Activated CD4-positive, alpha-beta T cell treated with anti-CD3 and anti-CD28 coated beads, Interleukin-2, amount 10 ng/mL, durations not matched to agents 24 days and 14 days (primary cell): ENCODE measurements at places on chromosomes 6 and 20. TPM values are rescaled to one million over a fixed set of nuclear protein-coding genes. Genes with fewer than 3 reads are reported as not detected.

The LAMA2 gene
- total RNA-seq: 0.47 and 0.64 TPM in 2 replicates

The ZNF165 gene
- 0.26 and 0.47 TPM in 2 replicates for total RNA-seq

DNA sequence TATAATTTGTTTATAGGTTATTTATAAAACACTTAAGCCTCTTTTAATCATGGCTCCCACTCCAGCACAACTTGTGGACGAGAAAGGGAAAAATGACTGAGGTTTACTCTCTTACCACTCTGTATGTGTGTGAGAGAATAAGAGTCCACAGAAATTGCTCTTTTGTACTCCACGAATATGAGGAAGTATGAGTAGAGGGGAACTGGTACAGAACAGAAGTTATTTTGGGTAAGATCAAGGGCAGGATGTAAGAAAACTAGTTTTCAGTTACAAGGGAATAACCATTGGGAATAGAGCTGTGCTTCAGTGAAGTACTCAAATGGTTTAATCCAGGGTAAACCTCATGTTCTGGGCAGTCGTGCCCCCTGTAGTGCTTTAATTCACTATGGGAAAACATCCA lies 72.6 kb downstream of the REV3L start:
- H3K27me3 ChIP-seq: no peaks in the 10 kb centered on the region
- peaks cover 16% of the 10 kb centered on the region for H3K4me1 ChIP-seq
- no peak overlapping the region for H3K27ac ChIP-seq
- no peak for DNase-seq
- no peak overlapping the region for H3K4me3 ChIP-seq
- H3K36me3 ChIP-seq: peaks cover 29% of the 10 kb centered on the region

- no peaks in the 10 kb centered on the region for H3K36me3 ChIP-seq
- H3K27ac ChIP-seq: no peak overlapping the region
- peak overlapping the region; percentile 76 for H3K4me3 ChIP-seq
These were observed 1.8 kb upstream of the SAMD5 start for GRCh38 chr6:147506704-147507114.
